ENCODE measurements at places on chromosomes 7 and 10.

DNA sequence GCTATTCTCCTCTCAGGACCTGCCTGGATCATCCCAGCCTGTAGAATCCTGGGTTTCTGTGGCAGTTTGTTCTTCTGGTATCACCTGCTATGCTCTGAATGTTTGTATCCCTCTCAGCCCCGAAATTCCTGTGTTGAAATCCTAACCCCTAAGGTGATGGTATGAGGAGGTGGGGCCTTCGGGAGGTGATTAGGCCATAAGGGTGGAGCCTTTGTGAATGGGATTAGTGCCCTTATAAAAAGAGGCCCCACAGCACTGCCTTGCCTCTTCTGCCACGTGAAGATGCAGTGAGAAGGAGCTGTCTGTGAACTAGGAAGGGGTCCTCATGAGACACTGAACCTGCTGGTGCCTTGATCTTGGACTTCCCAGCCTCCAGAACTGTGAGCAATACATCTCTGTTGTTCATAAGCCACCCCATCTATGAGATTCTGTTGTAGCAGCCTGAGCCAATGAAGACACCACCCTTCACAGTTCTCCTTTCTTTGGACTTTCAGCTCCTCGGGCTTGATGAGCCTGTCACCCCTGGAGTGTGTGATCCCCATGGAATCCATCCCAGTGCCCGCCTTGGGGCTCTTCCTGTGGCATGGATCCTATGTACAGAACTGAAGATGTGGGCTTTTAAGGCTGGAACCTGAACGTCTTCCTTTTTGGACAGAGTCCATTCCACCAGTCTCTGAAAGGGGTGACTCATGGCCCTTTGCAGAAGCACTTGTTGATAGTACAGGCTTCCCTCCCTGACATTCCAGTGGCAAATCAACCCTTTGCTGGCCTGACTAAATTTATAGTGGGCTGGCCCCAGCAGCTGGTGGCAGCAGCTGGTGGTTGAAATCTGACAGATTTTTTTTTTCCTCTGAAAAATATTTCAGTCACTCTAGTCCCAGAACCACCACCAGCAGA lies 138.0 kb downstream of the TACC2 start:
- DNase-seq = peak; percentile 94

- peak; percentile 2 for DNase-seq
Measured at GRCh38 chr7:111588065-111588433, 25.8 kb upstream of the IMMP2L start.

DNA sequence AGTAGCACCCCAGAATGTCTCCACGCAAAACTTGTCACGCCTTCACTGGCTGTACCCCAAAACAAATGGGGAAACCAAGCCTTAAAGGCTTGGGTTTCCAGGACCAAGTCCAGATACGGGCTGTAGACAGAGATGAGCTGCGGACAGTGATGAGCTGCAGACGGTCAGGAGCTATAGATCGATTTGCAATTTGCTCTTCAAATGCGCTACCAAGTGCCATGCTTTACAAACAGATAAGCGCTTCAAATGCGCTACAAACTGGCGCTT lies 658 bp upstream of the SGCE start:
- no peak for DNase-seq

- DNase-seq = no peak
Measured at GRCh38 chr7:94687076-94687475, 31.1 kb upstream of the SGCE start.

- no peak for DNase-seq
Measured at GRCh38 chr7:79770063-79770462, 316.6 kb upstream of the MAGI2 start.
